ENCODE measurements at places on chromosomes 6 and 20. TPM values are rescaled to one million over a fixed set of nuclear protein-coding genes. Genes with fewer than 3 reads are reported as not detected.
A peak's percentile ranks its signal among the peaks of the same experiment; 100 is the strongest.

The PKIB gene
- total RNA-seq, result 48.1 TPM

The C6orf163 gene
- total RNA-seq, result 8.2 TPM

The SLC52A3 gene
- not detected for total RNA-seq

The C20orf173 gene
- not detected for total RNA-seq

The PLCB4 gene
- 28.9 TPM for total RNA-seq

The GPR63 gene
- 6.6 TPM for total RNA-seq

The CEP85L gene
- total RNA-seq, result 51.5 TPM

The TMEM170B gene
- 11.0 TPM for total RNA-seq

The SLCO4A1 gene
- total RNA-seq, result 26.5 TPM

The XKR7 gene
- 284 TPM for total RNA-seq

The CITED2 gene
- 66.5 TPM for total RNA-seq

GRCh38 chr20:21323640-21324039, 20.5 kb downstream of the XRN2 start:
- H3K27me3 ChIP-seq, result peaks cover 4% of the 10 kb centered on the region
- no peak overlapping the region for H3K4me3 ChIP-seq
- H3K36me3 ChIP-seq, result peaks cover 17% of the 10 kb centered on the region
- no peak for DNase-seq
- peaks cover 7% of the 10 kb centered on the region for H3K4me1 ChIP-seq

DNA sequence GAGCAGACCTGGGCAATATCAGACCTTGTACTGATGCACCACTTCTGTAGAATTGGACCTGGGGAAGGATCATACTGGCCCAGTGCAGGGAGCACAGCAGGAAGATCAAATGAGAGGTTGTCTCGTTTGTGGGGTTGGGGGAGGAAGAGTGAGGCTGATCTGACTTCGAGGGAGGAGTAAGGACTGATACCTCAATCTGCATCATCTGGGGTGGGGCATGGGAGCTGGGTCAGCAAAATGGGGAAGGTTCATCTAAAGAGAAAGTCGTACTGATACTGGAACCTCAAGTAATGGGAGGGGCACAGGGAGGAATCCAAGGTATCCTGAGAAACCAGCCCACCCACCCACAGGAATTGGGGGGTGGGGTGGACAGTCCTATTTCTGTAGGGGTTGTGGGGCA, 3.7 kb downstream of the RNF39 start:
- H3K36me3 ChIP-seq, result peaks cover 17% of the 10 kb centered on the region
- no peak overlapping the region for H3K27ac ChIP-seq
- H3K27me3 ChIP-seq, result peaks cover 30% of the 10 kb centered on the region
- no peak for DNase-seq
- H3K4me1 ChIP-seq, result peaks cover 18% of the 10 kb centered on the region

- DNase-seq, result no peak
- H3K27ac ChIP-seq, result no peak overlapping the region
- H3K4me3 ChIP-seq, result no peak overlapping the region
- peaks cover 6% of the 10 kb centered on the region for H3K4me1 ChIP-seq
- H3K27me3 ChIP-seq, result no peaks in the 10 kb centered on the region
Measured at GRCh38 chr20:50716518-50716917, 14.9 kb upstream of the PARD6B start.

- H3K36me3 ChIP-seq, result no peaks in the 10 kb centered on the region
- no peak overlapping the region for H3K27ac ChIP-seq
- H3K27me3 ChIP-seq, result peaks cover 4% of the 10 kb centered on the region
Measured at GRCh38 chr6:159897603-159898002, 6.8 kb downstream of the MAS1 start.

- H3K4me1 ChIP-seq, result peaks cover 8% of the 10 kb centered on the region
- DNase-seq, result no peak
- peaks cover 5% of the 10 kb centered on the region for H3K27me3 ChIP-seq
- no peak overlapping the region for H3K4me3 ChIP-seq
- H3K36me3 ChIP-seq, result peaks cover 27% of the 10 kb centered on the region
Measured at GRCh38 chr20:58700823-58701222, 8.2 kb downstream of the NPEPL1 start.

GRCh38 chr20:62638679-62639406, 3.5 kb upstream of the SLCO4A1 start:
- peak overlapping the region; percentile 95 for H3K27ac ChIP-seq
- no peaks in the 10 kb centered on the region for H3K36me3 ChIP-seq
- H3K27me3 ChIP-seq, result peaks cover 27% of the 10 kb centered on the region

- no peak for DNase-seq
- no peaks in the 10 kb centered on the region for H3K36me3 ChIP-seq
- no peak overlapping the region for H3K4me3 ChIP-seq
- H3K27ac ChIP-seq, result no peak overlapping the region
- no peaks in the 10 kb centered on the region for H3K27me3 ChIP-seq
Measured at GRCh38 chr20:6673071-6673470, 94.4 kb upstream of the BMP2 start.

GRCh38 chr20:24158281-24158680, 169.7 kb upstream of the GGTLC1 start:
- no peak overlapping the region for H3K4me3 ChIP-seq
- peaks cover 11% of the 10 kb centered on the region for H3K4me1 ChIP-seq
- H3K36me3 ChIP-seq, result peaks cover 8% of the 10 kb centered on the region
- peaks cover 8% of the 10 kb centered on the region for H3K27me3 ChIP-seq
- H3K27ac ChIP-seq, result no peak overlapping the region

DNA sequence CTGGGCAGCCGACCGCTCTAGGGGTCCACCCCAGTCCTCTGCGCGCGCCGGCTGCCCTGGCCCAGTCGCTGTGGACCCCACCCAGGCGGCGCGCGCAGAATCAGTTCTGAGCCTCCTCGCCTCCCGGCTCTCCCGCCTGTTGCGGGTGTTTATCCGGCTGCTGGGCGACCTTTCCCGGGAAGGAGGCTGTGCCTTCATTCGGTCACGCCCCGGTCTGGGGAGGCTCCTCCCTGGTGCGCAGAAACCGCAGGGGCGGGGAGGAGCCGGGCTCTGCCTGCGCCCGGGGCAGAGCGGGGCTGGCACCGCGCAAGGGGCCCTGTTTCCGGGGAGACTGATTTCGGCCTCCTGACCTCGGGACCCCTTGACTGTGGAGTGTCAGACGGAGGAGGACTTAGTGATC, 80.8 kb upstream of the EYS start:
- no peak for DNase-seq
- no peaks in the 10 kb centered on the region for H3K4me1 ChIP-seq
- no peak overlapping the region for H3K27ac ChIP-seq
- H3K4me3 ChIP-seq, result no peak overlapping the region

DNA sequence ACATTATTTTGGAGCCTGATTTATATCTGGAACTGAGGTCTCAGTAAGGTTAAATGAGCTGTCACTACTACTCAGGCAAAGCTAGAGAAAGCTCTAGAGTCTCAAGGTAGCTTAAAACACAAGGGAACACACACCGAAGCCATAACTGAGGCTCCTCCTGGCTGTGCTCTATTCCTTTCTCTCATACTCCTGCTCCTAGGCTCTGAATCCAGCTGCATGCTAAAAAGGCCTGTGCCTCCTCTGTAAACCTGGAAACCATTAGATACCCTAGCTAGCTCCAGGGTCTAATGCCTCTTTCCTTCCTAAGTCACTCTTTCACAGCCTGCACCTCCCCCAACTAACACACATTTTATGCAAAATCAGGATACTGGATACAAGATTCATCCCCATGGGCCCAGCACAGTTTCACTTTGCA, 17.1 kb downstream of the RIPOR2 start:
- peaks cover 40% of the 10 kb centered on the region for H3K4me1 ChIP-seq
- H3K36me3 ChIP-seq, result no peaks in the 10 kb centered on the region
- H3K4me3 ChIP-seq, result peak overlapping the region; percentile 80
- H3K27ac ChIP-seq, result peak overlapping the region; percentile 98

- H3K36me3 ChIP-seq, result no peaks in the 10 kb centered on the region
- H3K27me3 ChIP-seq, result peaks cover 3% of the 10 kb centered on the region
- no peak overlapping the region for H3K4me3 ChIP-seq
- DNase-seq, result no peak
Measured at GRCh38 chr6:8181951-8182845, 79.8 kb upstream of the EEF1E1 start.

GRCh38 chr6:33073431-33073871, at the start of gene HLA-DPA1:
HLA-DPA1 (minus strand) TSS chr6:33073649.
- no peak within 1 kb of the TSS for H3K4me3 ChIP-seq
- peaks cover 8% of the 10 kb centered on the region for H3K27me3 ChIP-seq
- H3K27ac ChIP-seq, result no peak within 1 kb of the TSS
- no peaks in the 10 kb centered on the region for H3K36me3 ChIP-seq
- peaks cover 6% of the 10 kb centered on the region for H3K4me1 ChIP-seq
- no peak for DNase-seq

GRCh38 chr6:127518191-127518709, 885 bp downstream of the MTCL3 start:
- H3K27me3 ChIP-seq, result peaks cover 30% of the 10 kb centered on the region
- H3K27ac ChIP-seq, result peak overlapping the region; percentile 100
- H3K4me3 ChIP-seq, result peak overlapping the region; percentile 95
- DNase-seq, result peak; percentile 50
- H3K4me1 ChIP-seq, result peaks cover 18% of the 10 kb centered on the region

DNA sequence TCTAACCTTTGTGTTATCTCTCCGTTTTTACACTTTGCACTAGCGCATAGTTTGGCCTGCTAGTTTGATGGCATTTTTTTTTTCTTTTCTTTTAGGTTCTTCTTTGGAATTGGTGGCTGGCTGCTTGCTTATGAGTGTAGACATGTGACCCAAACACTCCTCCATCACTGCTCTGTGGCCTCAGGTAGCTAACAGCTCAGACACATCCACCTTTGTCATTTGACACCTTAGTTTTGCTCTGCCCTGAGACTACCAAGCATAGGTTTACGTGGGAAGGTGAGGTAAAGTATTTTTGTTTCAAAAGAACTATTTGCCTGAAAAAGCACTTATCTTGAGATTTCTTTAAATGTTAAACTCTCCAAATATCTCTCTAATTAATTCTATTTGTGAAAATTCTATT, 368.4 kb upstream of the MAP3K7 start:
- no peaks in the 10 kb centered on the region for H3K27me3 ChIP-seq
- H3K4me1 ChIP-seq, result no peaks in the 10 kb centered on the region
- H3K36me3 ChIP-seq, result no peaks in the 10 kb centered on the region
- H3K27ac ChIP-seq, result no peak overlapping the region
- no peak for DNase-seq

DNA sequence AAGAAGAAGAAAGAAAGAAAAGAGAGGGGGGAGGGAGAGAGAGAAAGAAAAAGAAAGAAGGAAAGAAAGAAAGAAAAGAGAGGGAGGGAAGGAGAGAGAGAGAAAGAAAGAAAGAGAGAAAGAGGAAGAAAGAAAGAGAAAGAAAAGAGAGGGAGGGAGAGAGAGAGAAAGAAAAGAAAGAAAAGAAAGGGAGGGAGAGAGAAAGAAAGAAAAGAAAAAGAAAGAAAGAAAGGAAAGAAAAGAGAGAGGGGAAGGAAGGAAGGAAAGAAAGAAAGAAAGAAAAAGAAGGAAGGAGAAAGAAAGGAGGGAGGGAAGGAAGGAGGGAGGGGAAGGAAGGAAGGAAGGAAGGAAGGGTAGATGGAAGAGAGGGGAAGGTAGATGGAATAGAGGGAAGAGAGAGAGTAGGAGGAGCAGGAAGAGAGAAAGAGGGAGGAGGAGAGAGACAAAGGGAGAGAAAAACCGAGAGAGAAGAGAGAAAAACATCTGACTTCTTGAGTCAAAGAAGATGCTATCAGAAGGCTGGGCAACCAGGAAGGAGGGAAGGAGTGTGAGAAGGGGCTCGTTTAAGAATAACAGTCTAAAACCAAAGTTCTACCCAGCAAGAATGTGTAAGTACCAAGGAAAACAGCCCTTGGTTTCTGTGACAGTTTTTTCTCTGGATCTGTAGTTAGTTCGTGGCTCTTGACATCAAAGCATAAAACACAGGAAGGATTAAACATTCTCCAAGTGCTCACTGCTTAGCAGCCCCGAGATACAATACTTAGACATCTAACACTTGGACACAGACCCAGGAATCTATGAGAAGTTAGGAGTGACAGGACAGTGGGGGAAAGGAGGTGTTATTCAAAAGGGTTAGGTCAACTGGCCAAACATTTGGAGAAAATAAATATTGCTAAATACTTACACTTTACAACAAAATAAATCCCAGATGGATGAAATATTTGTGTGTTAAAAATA, 131.9 kb upstream of the STMND1 start:
- no peak for DNase-seq
- no peak overlapping the region for H3K27ac ChIP-seq
- no peaks in the 10 kb centered on the region for H3K36me3 ChIP-seq
- no peaks in the 10 kb centered on the region for H3K27me3 ChIP-seq
- H3K4me1 ChIP-seq, result peaks cover under 1% of the 10 kb centered on the region
- H3K4me3 ChIP-seq, result no peak overlapping the region

GRCh38 chr6:167294651-167295494, 3.8 kb downstream of the UNC93A start:
- peaks cover 16% of the 10 kb centered on the region for H3K36me3 ChIP-seq
- H3K4me1 ChIP-seq, result no peaks in the 10 kb centered on the region
- no peak overlapping the region for H3K4me3 ChIP-seq
- no peak overlapping the region for H3K27ac ChIP-seq

- DNase-seq, result no peak
- peaks cover 3% of the 10 kb centered on the region for H3K27me3 ChIP-seq
- no peak overlapping the region for H3K4me3 ChIP-seq
- H3K27ac ChIP-seq, result no peak overlapping the region
- peaks cover 5% of the 10 kb centered on the region for H3K36me3 ChIP-seq
- no peaks in the 10 kb centered on the region for H3K4me1 ChIP-seq
Measured at GRCh38 chr6:43434943-43435342, 7.6 kb downstream of the ABCC10 start.

GRCh38 chr20:45685896-45686295, 15.9 kb upstream of the WFDC11 start:
- no peaks in the 10 kb centered on the region for H3K4me1 ChIP-seq
- no peak overlapping the region for H3K4me3 ChIP-seq
- H3K27ac ChIP-seq, result no peak overlapping the region
- no peaks in the 10 kb centered on the region for H3K27me3 ChIP-seq
- DNase-seq, result peak; percentile 23

DNA sequence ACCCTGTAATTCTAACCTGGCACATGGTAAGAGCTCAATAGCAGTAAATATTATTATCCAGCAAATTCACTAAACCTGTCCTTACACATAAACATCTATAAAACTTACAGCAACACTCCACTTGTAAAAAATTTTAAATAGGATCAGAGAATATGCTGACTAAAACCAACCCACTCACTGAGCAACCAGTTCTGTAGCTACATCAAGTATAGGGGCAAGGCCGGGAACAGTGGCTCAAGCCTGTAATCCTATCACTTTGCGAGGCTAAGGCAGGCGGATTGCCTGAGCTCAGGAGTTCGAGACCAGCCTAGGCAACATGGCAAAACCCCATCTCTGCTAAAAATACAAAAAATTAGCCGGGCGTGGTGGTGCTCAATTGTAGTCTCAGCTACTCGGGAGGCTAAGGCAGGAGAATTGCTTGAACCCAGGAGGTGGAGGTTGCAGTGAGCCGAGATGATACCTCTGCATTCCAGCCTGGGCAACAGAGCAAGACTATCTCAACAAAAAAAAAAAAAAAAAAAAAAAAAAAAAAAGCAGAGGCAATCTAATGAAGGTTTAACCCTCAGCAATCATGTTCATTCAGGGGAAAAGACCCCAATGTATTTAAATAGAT, 6.8 kb downstream of the STAU1 start:
- no peaks in the 10 kb centered on the region for H3K27me3 ChIP-seq
- peaks cover 12% of the 10 kb centered on the region for H3K4me1 ChIP-seq
- H3K36me3 ChIP-seq, result no peaks in the 10 kb centered on the region
- H3K4me3 ChIP-seq, result no peak overlapping the region

DNA sequence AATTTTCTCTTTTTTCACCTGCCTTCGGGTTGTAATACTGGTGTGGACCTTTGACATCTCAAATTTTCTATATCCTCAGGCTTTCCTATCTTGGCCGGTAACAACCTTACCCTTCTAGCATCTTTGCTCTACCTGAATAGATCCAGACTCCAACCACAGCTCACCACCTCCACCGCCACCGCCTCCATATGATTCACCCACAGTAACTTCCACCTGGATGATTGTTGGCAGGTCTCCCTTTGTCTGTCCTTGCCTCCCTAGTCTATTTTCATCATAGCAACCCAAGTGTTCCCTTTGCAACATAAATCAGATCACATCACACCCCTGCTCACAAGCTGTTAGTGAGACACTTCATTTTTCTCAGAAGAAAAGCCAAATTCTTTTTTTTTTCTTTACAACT, 525.8 kb upstream of the POU3F2 start:
- H3K4me1 ChIP-seq, result no peaks in the 10 kb centered on the region
- no peaks in the 10 kb centered on the region for H3K36me3 ChIP-seq
- no peak overlapping the region for H3K4me3 ChIP-seq
- no peak for DNase-seq
- no peak overlapping the region for H3K27ac ChIP-seq
